ENCODE measurements at places on chromosomes 5 and 9.

DNA sequence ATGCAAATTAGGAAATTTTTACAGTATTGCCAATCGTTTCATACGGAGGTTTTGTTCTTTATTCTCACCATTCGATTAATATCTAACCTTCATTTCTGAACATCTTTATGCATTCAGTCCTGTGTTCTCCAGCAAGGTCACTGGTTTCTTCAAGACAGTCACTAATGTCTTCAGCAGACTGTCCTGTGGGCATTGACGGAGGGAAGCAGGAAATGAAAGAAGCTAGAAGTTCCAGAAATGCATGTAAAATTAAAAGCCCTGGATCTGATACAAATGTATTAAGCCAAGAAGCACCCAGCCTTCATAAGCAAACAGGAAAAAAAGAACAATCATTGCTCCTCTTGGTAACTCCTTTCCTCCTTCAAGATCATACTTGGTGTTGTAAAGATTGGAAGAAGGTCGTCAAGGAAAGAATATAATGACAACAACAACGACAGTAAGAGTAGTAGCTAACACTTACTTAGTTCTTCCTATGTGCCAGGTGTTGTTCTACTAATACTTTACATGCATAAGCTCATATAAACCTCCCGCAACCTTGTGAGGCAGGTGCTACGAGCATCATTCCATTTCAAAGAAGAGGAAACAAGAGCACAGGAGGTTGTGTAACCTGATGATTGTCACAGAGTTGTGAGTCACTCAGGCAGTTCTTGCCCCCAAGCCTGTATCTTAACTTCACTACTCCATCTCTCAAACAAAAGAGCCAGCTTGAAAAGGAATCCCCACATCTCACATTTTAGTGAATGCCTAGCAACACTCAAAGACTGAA is 59.9 kb upstream of the CER1 start:
- DNase-seq: no peak

DNA sequence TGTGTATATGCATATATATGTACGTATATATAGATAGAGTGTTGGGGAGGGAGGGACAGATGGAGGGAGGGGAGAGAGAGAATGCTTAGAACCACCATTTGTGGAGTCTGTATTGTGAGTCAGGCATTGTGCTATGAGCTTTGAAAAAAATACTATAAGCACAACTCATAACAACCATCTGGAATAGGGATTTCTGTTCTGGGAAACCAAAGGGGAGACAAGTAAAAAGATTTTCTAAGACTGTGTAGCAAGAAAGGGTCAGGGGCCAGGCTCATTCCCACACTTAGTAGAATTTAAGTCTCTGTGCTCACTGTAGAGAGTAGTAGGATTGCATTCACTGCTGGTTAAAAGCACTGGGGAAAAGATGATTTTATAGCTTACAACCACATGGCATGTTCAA is 202.3 kb upstream of the SGCD start:
- DNase-seq: no peak

GRCh38 chr9:137316012-137316981 is 14.2 kb upstream of the NRARP start:
- no peak for DNase-seq

DNA sequence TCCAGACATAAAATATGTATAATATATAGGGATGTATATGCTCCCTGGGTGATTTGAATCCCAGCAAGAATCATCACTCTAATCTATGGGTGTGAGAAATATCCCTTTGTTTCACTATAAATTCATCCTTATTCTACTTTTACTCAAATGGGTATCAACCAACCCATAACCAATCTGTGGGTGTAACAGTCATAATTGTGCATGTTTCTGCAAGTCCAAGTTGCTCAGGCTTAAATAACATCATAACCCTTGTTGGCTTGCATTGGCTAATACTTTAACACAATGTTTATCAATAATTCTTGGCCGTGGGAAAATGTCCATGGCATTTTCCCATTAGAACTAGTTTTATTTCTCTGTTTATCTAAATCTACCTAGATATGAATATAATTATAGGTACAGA is 530.5 kb upstream of the TLE4 start:
- DNase-seq: no peak

DNA sequence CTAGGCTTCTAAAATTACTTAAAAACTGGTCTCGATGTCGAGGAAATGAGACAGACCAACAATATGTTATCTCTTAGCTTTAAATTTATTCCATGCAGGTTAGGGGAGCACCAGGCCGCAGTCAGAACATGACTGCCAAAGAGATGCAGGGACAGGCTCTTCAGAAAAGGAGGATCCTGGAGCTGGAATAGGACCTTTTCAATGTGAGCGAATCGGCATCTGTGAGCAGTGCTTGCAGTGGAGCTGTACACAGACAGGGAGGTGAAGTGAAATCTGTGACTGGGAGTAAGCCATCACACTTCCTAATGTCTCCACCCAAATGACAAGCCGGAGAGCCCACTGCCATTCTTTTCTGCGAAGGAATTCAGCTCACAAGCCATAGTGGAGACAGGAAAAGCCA is 78.2 kb downstream of the EFNA5 start:
- DNase-seq: no peak

GRCh38 chr9:131755541-131756198 is 15.8 kb upstream of the RAPGEF1 start:
- DNase-seq: peak; percentile 76

DNA sequence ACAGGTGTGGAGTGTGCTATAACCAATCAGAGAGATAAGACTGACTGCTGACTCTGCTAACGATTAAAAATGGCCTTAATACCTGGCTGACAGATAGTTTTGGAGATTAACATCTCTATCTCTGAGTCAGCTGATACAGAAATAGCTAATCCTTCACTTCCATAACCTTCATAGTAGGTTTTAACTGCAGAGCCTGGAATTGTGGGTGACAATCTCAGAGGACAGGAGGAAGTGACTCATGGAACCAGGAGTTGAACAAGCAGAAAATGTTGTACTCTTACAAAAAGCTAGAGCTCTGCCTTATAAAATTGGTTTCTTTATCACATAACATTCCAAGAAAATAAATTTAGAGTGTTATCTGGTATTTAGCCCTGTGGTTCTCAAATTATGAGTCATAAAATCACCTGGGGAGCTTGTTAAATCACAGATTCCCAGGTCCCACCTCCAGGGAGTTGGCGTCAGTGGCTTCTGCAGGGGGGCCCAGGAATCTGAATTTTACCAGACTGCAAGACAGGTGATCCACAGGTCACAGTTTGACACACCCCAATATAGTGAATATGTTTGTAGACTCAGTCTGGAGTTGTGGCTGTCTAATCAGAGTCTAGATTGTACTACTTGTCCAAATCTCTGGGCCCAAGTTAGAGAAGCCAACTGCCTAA is 44.4 kb upstream of the AFAP1L1 start:
- no peak for DNase-seq

DNA sequence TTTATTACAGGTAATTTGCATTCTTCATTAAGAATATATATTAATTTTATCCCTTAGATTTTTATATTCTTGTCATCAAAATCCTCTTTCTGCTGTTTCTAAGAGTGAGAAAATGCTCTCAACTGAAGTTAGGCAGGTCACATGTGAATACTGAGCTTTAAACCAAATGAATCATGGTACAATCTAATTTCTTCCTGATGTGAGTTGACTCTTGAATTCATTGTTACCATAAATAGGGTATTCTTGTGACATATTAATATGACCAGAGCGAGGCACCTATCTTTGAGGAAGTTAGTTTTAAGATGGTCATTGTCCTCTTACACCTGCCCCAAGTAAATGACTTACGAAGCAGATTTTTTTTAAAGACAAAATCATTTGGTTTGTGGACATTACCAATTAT is 17.4 kb downstream of the C9orf85 start:
- no peak for DNase-seq

- DNase-seq: no peak
Measured at GRCh38 chr5:6291961-6292360, 86.4 kb downstream of the MED10 start.

- no peak for DNase-seq
Measured at GRCh38 chr9:18721995-18722310, 248.0 kb downstream of the ADAMTSL1 start.

- no peak for DNase-seq
Measured at GRCh38 chr5:17426104-17426749, 71.8 kb upstream of the TAF11L2 start.

GRCh38 chr5:135891791-135892190 is 3.9 kb downstream of the IL9 start:
- DNase-seq: no peak

GRCh38 chr5:142973932-142974331 is 203.8 kb downstream of the ARHGAP26 start:
- DNase-seq: no peak

- DNase-seq: no peak
Measured at GRCh38 chr5:150624334-150625163, 15.9 kb upstream of the SYNPO start.

GRCh38 chr5:6633469-6634245 is 417 bp downstream of the SRD5A1 start:
- no peak for DNase-seq

GRCh38 chr9:133181561-133181960 is 17.8 kb upstream of the GBGT1 start:
- no peak for DNase-seq

DNA sequence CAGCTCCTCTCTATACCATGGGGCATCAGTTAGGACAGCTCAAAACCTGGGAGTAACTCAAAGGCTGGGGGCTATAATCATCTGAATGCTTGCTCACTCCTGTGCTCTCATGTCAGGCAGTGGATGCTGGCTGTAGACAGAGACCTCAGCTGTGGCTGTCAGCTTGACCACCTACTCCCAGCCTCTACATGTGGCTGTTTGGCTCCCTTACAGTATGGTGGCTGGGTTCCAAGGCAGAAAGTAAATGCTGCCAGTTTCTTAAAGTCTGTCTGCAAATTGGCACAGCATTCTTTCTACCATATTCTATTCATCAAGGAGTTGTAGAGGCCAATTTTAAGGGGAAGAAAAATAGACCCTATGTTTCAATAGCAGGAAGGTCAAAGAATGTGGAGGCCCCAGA is 66.9 kb downstream of the TMC1 start:
- DNase-seq: no peak

DNA sequence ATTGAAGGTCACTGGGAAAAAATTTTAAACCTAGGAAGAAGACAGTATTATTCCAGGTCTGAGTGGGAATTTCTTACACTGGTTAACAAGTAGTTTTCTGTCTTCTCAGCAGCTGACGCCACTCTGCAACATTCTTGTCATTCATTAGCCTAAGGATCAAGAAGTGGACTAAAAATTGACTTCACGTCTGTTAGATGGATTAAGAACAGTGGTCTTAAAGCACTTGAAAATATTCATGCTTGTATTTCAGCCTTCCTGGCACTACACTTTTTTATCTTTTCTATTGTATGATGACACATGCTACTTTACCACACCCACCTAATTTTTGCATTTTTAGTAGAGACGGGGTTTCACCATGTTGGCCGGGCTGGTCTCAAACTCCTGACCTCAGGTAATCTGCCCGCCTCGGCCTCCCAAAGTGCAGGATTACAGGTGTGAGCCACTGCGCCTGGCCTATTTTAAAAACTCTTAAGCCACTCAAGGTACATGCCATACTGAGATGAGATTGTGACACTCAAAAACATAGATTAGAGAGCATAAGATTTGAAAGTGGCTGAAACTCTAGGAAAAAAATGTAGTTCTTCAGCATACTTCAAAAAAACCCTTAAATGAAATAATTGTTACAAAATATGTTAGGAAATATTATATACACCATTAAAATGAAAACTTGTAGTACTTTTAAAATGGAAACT is 8.4 kb downstream of the MATR3 start:
- no peak for DNase-seq

GRCh38 chr5:129399069-129399468 is 61.0 kb upstream of the ADAMTS19 start:
- DNase-seq: no peak

- DNase-seq: no peak
Measured at GRCh38 chr5:88877826-88878225, 5.2 kb downstream of the MEF2C start.

DNA sequence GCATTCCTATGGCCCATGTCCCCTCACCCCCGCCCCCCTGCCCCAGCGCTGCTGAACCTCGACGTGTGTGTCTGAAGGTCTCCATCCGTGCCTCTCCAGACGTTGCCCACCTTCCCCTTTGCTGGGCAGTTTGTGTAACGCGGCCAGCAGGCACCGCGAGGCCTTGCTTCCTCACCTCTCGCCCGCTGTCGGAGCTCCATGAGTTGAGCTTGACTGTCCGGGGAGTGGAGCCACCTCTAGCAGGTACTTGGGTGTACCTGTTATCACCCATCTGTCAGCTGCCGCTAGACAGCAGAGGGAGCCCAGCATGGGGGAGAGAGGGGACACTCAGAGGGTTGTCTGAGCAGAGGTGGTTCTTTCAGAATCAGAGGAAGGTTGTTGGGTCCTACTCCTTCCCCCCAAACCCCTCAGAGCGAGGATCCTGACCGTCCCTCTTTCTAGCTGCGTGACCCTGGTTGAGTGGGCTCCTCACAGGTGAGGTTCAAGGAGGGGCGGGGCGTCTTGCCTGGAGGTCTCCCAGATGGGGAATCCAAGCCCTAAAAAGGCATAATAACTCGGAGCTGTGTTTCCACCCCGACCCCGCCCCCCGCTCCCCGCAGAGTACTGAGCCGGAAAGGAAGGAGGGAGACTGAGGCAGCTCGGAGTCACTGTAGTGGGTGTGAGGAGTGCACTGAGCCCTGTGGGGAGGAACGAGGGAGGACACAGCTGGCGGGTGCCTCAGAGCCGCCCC is 184.7 kb downstream of the C9orf50 start:
- no peak for DNase-seq

DNA sequence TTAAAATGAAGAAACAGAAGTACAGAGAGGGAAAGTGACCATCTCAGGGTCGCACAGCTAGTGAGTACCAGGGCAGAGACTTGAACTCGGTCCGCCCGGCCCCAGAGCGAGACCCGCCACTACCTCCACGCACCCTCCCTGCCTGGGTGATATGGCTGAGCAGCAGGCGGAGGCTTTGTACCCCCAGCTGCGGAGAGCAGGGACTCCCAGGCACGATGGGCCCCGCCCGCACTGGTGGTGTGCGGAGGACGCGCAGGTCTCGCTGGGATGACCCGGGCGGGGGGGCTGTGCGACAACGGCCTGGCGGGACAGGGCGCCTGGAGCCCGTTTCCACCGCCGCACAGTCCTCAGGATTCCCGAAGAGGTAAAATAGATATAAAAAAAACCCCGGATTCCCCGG is 64.7 kb upstream of the LARP1 start:
- no peak for DNase-seq

GRCh38 chr9:129145841-129146292 is 32.2 kb downstream of the IER5L start:
- DNase-seq: no peak

DNA sequence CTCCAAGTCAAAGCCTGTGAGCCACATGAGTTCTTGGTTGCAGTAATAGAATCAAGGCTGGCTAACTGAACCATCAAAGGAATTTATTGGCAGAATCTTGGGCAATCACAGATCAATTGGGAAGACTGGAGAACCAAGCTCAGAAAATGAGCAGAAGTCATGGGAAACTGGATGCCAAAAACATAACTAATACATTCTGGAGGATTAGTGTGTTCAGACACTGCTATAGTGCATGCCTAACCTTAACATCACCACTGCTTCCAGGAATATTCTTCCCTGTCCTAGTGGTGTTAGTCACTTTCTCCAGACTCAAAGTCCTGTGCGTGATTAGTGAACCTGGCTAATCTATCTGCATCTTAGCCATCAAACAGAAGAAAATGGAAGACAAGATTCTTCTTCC is 843.7 kb downstream of the EFNA5 start:
- DNase-seq: no peak

All from left lung (tissue), 14 donors.